ENCODE measurements at places on chromosomes 5 and 9. TPM values are rescaled to one million over a fixed set of nuclear protein-coding genes. Genes with fewer than 3 reads are reported as not detected.
A peak's percentile ranks its signal among the peaks of the same experiment; 100 is the strongest.

TSSK1B gene
- not detected for total RNA-seq

TNC gene
- 5.7 TPM for total RNA-seq

ALDH7A1 gene
- total RNA-seq: 52.9 TPM

FREM1 gene
- total RNA-seq: not detected

LMNB1 gene
- 122 TPM for total RNA-seq

EDIL3 gene
- 17.6 TPM for total RNA-seq

IPPK gene
- 5.4 TPM for total RNA-seq

SLC6A3 gene
- 0.05 TPM for total RNA-seq

DDX4 gene
- not detected for total RNA-seq

ADAMTS13 gene
- 3.4 TPM for total RNA-seq

GABRA1 gene
- total RNA-seq: not detected

PCDHA12 gene
- total RNA-seq: 10.0 TPM

SLC34A1 gene
- not detected for total RNA-seq

KCTD16 gene
- total RNA-seq: 0.08 TPM

NMUR2 gene
- not detected for total RNA-seq

GRCh38 chr9:99682870-99683269 lies 138.8 kb upstream of the NR4A3 start:
- no peak for DNase-seq

DNA sequence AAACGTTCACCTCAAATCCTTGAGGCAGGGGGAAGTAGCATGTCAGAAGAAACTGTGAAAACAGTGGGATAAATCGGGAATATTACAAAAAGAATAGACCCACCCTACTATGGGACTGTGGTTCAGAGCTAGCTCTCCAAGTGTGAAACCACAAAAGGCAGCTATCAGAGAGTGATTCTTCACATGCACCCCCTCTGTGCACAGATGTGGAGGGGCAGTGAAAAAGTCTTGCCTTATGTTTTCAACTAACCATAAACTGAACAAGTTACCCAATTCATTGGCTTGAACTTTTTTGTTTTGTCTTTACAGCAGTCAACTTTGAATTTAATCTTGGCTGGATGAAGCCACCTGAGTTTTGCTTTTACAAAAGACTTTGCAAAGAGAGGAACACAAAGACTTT lies 98.8 kb upstream of the NR4A3 start:
- DNase-seq: no peak

- DNase-seq: no peak
Observed at GRCh38 chr5:52674815-52675545, 112.7 kb upstream of the ITGA1 start.

DNA sequence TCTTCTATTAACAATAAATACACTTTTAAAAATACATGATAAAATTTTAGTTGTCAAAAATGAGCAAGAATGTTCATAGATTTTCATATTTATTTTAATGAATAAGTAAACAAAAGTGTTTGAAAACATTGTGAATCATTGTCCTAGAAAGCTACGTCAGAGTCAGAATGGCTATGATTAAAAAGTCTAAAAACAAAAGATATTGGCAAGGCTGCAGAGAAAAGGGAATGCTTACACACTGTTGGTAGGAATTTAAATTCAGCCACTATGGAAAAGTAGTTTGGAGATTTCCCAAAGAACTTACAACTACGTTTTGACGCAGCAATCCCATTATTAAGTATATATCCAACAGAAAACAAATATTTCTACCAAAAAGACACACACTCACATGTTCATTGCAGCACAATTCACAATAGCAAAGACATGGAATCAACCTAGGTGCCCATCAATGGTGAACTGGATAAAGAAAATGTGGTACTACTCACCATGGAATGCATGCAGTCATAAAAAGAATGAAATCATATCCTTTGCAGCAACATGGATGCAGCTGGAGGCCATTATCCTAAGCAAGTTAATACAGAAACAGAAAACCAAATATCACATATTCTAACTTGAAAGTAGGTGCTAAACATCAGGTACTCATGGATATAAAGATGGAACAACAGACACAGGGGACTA lies 49.2 kb upstream of the FBXL17 start:
- no peak for DNase-seq

DNA sequence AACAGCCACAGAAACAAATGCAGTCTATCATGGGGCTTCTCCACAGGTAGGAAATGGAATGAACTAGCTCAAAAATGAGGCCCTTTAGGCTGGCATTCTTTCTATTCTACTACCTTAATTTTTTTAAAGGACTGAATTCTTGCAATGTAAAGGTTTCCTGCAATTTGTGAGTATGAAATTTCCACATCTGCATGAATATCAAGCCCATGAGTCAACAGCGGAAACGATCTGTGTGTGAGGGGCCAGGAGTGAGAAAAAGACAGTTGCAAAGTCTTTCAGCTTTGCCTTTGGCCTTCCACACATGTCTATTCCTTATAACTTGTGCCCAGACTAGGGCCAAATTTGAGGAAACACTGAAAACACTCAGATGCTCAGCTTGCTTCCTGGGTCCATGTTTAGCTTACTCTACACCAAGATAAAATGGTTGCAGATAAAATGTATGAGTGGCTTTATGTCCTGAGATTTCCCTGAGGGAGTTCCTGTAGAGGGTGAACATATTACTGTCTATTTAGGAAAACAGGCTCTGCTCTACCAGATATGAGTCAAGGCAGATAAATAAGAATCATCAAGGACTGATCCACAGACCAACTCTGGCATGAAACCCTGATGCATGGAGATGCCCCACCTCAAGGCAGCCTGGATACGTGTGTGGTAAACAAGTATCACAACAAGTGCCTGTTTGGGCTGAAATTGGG lies 46.5 kb downstream of the RETREG1 start:
- DNase-seq: no peak

DNA sequence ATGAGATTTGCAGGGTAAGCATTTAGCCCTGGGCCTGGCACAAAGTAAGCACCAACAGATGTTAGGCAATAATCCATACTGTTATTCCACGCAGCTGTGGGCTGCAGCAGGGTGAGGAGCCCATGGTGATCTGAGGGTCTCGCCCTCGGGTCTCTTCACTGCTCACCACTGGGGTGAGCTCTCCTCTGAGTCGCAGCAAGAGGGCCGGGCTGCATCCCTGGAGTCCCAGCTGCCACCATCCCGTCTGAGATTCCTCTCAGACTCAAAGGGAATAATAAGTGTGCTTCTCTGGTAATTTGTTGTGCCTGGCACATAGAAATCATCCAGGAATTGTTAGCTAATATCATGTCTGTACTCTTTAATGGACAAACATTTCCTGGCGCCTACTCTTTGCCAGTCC lies 6.9 kb downstream of the NKX2-5 start:
- no peak for DNase-seq

DNA sequence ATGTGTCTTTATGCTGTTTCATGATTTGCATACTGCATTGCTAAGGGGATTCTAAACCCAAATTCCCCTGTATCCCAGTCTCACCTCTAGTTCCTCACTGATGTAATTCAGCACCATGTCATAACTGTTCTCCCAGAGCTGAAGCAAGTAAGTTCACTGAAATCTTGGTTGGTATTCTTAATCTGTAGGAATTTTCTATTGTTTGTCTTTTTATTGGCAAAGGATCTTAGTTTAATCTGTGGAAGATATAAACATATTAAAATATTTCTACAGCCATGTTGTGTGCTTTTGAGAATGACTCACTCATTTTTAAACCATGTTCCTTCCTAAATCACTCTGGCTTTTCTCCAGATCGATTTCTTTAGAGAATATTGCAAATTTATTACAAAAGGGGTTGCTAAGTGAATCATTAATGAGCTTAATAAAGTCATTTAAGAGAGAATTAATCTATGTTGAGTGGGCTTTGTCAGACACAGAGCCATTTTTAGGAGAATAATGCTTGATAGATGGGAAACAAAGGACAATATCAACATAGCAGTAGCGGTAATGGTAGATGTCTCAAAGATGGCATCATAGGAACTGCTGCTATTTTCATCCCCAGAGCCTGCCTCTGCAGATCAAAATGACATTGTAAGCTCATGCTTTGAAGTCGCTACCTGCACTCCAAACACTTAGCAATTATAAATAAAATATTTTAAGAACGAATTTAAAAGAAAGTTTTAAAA lies 110.0 kb downstream of the ENC1 start:
- DNase-seq: no peak

DNA sequence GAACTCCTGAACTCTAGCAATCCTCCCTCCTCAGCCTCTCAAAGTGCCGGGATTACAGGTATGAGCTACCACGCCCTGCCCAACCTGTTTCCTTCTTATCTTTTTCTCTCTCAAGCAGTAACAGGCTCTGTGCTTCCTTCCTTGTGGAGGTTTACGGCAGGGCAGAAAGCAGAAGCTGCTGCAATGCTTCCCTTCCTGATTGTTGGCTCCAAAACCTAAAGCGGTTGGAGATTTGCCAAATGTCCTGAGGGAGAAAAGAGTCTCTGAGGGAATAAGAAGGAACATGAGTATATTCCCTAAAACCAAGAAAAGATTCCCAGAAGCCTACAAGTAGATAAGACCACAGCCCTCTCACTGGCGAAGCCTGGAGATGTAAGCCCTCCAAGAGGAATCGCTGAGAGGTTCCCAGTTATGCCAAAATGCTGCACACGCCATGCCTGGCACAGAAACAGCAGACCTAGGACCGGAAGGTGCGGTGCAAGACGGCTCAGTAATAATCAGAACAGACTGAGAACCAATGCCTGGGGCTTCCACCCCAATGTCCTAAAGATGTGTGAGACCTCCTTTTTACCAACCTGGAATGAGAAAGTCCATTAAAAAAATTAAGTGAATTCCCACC lies 73.2 kb downstream of the APTX start:
- no peak for DNase-seq

GRCh38 chr5:39362646-39363045 lies 1.6 kb downstream of the C9 start:
- DNase-seq: no peak

- DNase-seq: no peak
Observed at GRCh38 chr5:115321309-115321708, 24.9 kb upstream of the CCDC112 start.

DNA sequence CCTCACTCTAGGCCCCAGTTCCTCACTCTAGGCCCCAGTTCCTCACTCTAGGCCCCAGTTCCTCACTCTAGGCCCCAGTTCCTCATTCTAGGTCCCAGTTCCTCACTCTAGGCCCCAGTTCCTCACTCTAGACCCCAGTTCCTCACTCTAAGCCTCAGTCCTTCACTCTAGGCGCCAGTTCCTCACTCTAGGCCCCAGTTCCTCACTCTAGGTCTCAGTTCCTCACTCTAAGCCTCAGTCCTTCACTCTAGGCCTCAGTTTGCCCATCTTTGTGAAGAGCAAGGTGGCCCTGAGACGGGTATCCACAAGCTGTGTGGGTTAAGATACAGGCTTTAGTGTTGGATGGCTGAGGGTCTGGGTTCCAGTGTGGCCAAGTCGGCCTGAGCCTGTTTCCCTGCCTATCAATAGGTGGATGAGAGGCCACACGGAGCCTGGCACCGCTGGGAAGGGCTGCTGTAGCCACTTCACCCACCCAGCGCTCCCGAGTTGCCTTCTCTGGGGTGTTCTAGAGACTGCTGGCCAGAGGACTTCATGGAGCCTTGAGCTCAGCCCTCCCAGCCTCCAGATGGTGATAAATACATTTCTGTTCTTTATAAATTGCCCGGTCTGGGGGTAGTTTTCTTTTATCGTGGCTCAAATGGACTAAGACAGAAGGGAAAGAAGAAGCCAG lies 150.2 kb downstream of the RXRA start:
- DNase-seq: no peak

DNA sequence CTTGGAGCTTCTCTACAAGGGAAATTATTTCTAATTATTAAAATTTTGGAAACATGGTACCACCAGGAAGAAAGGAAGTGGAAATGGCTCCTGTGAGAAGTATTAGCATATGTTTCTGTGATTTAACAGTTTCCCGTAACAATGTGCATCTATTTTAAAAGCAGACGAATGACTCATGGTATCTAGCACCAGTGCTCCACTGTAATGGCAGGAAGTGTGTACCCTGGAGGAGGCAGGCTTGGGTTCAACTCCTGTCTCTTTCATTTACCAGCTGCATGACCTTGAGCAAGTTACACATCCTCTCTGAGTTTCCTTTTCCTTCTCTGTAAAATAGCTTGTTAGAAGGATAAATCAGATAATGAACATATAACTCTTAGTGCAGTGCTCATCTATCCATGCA lies 41.0 kb upstream of the ANGPTL2 start:
- DNase-seq: no peak

- DNase-seq: no peak
Observed at GRCh38 chr9:5951686-5952211, 61.1 kb downstream of the MLANA start.

DNA sequence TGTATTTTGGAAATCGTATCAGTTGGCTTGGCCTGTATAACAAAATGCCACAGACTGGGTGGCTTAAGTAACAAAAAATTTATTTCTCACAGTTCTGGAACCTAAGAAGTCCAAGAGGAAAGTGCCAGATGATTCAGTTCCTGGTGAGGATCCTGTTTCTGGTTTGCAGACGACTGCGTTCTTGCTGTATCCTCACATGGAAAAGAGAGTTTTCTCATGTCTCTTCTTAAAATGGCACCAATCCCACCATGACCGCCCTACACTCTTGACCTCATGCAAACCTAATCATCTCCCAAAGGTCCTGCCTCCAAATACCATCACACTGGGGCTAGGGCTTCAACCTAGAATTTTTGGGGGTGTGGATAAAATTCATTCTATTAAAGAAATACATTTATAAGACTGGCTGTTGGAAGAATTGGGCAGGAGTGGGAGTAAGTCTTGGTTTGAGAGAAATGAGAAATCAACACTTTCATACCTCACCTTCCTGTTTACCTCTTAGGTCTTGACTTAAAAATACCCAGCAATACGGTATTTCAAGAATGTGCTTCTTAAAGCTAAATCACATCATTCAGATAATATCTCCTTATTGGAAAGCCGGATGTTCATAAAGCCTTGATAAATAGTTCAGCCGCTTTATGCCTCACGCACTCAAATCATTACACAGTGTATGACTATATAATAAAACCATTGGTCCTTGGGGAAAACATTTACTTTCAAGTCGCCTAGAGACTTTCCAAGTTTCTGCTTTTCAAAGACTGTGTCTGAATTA lies 28.7 kb downstream of the PTTG1 start:
- DNase-seq: no peak

- DNase-seq: peak; percentile 47
Observed at GRCh38 chr5:86909418-86910295, 291.9 kb downstream of the COX7C start.

- DNase-seq: no peak
Observed at GRCh38 chr5:35233121-35233520, 2.8 kb upstream of the PRLR start.

GRCh38 chr9:130089141-130089540 lies 35.4 kb downstream of the GPR107 start:
- DNase-seq: no peak

DNA sequence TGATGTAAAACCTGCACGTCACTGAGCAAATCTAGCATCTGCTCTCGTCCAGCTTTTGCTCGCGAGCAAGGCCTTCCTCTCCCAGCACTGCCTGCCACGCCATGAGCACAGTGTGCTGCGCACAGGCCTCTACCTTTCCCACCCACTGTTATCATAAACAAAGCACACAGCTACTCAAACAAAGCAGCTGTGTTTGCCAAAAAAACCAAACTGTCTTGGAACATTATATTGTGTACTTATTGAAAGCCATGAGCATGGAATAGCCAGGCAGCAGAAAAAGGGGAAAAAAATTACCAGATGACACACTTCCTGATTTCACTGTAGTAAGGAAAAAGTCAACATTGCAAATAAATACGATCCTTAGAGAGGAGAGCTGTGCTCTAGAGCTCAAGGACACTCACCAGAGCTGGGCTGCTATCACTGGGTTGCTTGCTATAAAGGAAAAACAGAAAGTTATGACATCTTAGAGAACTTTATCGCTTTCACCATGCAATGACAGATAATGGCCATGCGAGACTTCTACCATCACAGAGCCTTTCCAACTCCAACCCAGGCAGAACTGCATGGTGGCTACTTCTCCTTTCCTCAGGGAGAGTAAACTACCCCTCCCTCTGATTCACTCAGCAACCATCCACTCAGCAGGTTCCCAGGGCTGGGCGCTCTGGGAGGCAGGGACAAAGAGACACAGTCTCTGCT lies 69.6 kb downstream of the EPB41L4B start:
- DNase-seq: peak; percentile 77

Data from Panc1 (cell line).